ENCODE measurements at places on chromosomes 1 and 21.

- no peak for DNase-seq
Measured at GRCh38 chr1:192951691-192952460, 107.3 kb downstream of the UCHL5 start.

- no peak for DNase-seq
Measured at GRCh38 chr1:203519053-203519840, 25.3 kb downstream of the OPTC start.

DNA sequence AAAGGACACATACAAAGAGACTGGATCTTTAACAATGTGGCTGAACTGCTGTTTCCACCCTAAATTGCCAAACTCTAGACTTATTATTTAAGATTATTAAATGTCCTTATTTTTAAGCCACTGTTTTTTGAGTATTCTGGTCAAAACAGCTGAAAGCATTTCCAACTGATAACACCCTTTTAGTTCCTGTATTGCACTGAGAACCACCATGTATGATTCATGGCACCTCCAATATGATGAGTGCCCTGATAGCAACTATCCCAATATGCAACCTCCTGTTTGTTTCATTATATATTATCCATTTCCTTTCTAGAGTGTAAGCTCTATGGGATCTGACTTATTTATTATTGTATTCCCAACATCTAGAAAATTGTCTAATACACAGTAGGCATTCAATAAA is 269.4 kb downstream of the HHIPL2 start:
- DNase-seq = no peak

DNA sequence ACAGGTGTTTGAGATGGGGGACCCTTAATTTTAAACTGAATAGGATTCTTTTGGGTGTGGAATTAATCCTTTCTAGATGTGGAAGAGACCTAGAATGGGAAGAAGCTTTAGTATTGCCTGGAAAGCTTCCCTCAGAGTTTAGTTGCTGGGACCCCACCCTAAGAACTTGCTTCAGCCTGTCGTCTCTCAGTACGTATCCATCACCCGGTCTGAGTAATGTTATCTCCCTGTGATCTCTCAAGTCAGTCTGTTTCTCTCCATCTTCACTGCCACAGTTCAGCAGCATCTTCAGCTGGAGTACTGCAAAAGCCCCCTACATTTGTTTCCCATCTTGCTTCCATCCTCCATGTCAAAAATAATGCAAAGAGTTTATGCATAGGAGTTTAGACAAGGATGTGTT is 28.9 kb downstream of the CNST start:
- DNase-seq = no peak

DNA sequence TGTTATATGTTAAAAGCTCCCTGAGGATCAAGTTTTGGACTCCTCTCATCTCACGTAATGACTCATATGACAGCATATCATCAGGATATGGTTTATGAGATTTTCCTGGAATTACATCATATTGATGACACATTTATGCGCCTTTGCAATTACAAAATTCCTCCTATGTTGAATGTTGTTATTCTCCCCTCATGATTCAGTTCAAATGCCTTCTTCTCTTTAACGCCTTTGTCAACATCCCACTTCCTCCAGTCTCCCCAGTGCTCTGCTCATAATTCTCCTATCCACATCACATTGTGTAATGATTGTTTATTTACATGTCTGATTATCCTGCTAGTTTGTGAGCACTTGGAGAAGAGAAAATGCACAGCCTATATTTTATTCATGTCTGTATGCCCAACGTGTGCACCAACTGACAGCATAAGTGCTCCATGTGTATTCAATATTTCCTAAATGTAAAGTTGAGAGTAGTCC is 80.9 kb upstream of the BACH1 start:
- DNase-seq = no peak

GRCh38 chr1:109659997-109660690 is 4.2 kb downstream of the GSTM4 start:
- DNase-seq = no peak

- no peak for DNase-seq
Measured at GRCh38 chr1:236673289-236673919, 12.9 kb upstream of the ACTN2 start.

- DNase-seq = no peak
Measured at GRCh38 chr1:112769611-112770010, 54.5 kb upstream of the PPM1J start.

- DNase-seq = no peak
Measured at GRCh38 chr1:60118085-60118484, 44.5 kb upstream of the C1orf87 start.

- no peak for DNase-seq
Measured at GRCh38 chr1:8026976-8027747, 1.1 kb upstream of the ERRFI1 start.

GRCh38 chr1:178912597-178912996 is 41.7 kb upstream of the ANGPTL1 start:
- no peak for DNase-seq

DNA sequence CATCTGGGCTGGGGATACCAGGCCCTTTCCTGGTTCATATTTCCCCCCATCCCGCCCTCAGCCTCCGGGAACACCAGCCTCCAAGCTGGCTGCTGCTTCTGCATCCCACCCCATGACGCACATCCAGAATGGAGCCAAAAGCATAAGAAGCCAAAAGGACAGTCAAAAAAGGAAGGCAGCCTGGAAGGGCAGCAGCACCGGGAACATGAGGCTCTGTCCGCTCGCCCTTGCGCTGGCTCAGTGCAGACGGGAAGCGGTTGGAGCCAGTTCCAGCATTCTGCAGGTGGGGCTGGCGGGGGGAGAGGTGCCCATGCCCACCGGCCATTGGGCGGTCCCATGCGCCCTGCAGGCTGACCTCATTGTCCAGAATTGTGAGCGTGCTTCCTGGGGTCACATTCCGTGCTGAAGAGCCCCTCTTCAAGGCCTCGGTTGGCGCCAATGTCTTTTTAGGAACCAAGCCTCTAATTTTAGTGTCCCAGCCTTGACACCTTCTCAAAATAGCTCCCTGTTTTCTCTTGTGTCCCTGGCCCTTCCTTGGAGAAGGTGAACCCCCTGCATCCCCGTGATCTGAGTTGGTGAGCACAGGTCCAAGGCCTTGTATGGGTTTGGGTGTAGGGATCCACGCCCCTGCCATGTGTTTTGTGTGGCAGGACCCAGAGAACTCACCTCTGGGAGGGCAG is 28.4 kb upstream of the NPPB start:
- DNase-seq = no peak
